ENCODE measurements at places on chromosomes 7 and 10.

GRCh38 chr10:25641595-25641994 lies 292.4 kb upstream of the MYO3A start:
- DNase-seq = peak; percentile 12

DNA sequence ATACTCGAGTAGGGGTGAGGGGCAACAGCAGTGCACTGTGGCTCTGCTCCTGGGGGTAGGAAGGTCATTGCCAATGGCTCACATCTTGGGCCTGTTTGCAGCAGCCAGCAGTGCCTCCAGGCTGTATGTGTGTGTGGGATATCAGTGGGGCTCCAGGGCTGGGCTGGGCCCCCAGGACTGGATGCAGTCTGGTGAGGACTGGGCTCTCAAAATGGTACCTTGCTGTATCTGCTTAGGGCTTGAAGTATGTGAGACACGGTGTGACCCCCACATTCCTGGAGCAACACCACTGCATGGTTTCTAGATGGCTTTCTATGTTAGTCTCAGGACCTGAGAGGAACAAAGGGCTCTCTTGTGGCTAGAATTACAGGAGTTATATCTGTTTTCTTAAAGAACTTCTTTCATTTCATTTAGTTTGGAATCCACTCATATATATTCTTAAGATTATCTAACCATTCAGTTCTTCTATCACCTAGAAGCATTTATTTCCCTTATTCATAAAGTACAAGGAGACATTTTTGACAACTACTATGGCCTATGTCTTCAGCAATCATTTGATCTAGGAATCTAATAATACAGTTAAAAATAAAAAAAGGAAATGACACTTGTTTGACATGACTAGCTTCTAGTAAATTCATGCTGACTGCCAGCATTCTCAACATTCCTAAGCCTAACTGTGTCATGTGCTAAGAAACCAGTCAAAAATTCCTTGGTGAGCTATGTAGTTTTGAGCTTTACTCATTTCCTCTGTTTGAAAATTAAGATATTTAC lies 443.2 kb upstream of the SEMA3A start:
- DNase-seq = no peak

- no peak for DNase-seq
Measured at GRCh38 chr10:58439632-58440364, 54.6 kb downstream of the TFAM start.

DNA sequence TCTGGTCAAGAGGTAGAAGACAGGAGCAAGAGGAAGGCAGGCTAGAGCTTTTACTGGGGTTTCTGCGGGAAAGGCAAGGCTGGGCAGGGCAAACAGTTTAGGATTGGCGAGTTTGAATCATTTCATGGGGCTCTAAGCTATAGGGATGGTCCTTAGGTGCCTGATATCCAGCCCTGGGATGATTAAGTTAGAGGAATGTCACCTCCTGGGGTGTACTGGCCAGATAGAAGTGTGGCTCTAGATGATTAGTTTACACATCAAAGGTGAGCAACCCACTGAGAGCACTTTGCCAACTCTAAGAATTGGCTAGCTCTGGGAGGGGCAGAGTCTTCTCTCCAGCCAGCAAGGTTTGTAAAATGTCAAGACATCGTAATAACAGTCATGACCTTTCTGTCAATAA lies 52.4 kb downstream of the ZNF365 start:
- DNase-seq = no peak

GRCh38 chr10:133315847-133316246 lies 7.1 kb downstream of the ZNF511 start:
- DNase-seq = no peak

GRCh38 chr7:139738101-139738489 lies 39.7 kb downstream of the HIPK2 start:
- DNase-seq = no peak

- DNase-seq = no peak
Measured at GRCh38 chr7:122893486-122893885, 7.2 kb upstream of the CADPS2 start.

- DNase-seq = peak; percentile 34
Measured at GRCh38 chr7:137753948-137754851, 92.6 kb downstream of the DGKI start.

DNA sequence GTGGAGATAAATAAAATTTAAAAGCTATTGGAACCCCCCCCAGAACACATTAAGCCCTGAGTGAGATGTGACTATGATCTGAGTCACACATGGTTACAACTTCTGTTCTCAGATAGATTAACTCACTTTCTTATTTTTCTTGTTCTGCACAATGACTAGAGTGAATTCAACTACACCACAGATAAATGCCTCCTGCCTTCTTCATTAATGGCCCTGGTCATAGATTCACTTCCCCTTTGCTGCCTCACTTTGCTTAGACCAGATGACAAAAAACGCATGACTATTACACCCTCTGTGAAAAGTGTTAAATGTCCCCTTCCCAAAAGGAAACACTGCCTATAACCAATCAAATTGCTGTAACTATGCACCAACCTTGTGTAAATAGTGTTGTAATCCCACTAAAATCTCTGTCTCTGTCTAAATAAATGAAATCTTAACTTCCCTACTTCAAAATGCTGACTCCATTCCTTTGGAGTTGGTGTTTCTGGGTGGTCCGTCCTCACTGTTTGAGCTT lies 49.4 kb downstream of the AKR1D1 start:
- DNase-seq = no peak

GRCh38 chr7:143490717-143491306 lies 13.1 kb downstream of the TAS2R41 start:
- DNase-seq = no peak

DNA sequence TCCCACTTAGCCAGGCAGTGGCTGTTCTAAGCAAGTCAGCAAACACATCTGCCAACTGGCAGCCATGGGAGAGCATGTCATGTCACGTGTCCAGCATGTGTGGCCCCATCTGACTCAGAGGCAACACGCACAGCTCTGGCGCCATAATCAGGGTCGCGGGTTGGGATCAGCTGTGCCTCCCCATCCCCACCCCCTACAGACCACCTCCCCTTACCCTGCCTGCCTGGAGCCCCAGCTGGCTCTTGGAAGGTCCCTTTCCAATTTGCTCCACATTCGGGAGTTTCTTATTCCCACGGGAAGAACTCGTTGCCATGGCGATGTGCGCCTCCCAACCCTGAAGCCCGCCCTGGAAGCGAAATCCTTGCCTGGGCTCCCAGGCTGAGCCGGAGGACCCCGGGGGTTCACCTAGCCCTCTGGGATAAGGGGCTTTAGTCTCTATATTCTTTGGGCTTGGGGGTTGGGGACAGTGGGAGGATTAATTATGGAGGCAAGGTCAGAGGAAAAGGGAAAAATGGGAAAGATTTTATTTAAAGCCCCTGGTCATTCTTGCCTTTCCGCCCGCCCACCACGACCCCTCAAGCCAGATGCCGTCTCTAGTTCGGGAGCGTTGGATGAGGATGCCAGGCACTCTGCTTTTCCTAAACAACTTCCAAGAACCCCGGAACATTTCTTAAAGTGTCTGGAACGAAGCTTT lies 283.7 kb downstream of the ZEB1 start:
- DNase-seq = peak; percentile 86

DNA sequence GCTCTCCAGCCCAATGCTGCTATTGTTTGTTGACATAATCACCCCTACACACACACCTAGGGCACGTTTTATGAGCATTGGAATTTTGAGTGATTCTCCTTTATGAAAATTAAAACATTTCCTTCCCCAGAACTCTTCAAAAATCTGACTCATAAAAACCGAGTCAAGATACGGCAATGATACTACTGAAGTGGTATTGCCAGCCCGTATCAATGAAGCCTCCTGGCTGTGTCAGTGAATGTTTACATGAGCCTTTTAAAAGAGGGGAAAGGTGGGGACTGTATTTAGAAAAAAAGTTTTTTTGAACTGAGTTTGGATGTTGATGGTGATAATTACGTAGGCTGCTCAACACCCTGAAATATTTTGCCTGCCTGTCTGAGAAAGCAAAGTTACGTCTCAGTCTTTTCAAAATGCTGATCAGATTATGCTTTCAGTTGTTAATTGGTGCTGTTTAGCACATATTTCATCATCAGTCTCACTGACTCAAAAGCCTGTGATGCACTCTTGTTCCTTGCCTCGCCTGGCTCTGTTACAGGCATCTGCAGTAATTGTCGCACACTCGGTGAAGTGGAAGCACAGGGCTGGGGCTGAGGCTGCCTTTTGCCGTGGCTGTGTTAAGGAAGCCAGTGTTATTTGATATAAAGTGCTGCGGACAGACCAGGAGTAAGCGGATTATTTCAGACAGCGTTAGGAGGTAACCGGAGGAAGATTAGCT lies 157.4 kb upstream of the TCF7L2 start:
- peak; percentile 75 for DNase-seq

DNA sequence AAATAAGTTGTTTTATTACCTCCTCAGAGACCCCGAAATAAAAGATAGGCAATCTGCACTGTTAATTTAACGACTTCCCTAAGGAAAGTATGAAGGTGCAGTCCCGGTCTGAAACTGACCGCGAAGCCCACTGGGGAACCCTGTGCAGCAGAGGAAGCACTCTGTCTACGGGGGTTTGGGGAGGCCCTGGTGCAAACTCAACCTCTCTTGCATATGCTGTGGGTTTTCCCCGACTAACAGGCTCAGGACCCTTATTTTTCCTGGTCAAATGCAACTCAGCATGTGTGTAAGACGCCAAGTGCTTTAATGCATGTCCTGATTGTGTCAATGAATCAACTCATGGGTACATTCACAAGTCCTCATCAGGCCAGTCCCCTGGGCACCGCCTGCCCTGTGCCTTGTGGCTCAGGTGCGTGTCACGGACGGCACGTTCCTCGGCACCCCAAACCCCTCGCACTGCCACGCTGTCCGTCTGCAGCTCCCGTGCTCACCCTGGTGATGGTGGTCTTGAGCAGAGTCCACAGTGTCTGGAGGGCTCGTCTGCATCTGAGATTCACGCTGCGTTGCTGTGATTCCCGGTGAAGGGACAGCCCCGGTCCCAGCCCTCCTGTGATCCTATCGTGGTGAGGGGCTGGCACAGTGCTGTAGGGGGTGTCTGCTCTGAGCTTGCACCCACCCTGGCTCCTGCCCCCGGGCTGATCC lies 33.8 kb downstream of the JAKMIP3 start:
- DNase-seq = peak; percentile 51

- DNase-seq = no peak
Measured at GRCh38 chr7:40850017-40850416, 715.2 kb downstream of the SUGCT start.

DNA sequence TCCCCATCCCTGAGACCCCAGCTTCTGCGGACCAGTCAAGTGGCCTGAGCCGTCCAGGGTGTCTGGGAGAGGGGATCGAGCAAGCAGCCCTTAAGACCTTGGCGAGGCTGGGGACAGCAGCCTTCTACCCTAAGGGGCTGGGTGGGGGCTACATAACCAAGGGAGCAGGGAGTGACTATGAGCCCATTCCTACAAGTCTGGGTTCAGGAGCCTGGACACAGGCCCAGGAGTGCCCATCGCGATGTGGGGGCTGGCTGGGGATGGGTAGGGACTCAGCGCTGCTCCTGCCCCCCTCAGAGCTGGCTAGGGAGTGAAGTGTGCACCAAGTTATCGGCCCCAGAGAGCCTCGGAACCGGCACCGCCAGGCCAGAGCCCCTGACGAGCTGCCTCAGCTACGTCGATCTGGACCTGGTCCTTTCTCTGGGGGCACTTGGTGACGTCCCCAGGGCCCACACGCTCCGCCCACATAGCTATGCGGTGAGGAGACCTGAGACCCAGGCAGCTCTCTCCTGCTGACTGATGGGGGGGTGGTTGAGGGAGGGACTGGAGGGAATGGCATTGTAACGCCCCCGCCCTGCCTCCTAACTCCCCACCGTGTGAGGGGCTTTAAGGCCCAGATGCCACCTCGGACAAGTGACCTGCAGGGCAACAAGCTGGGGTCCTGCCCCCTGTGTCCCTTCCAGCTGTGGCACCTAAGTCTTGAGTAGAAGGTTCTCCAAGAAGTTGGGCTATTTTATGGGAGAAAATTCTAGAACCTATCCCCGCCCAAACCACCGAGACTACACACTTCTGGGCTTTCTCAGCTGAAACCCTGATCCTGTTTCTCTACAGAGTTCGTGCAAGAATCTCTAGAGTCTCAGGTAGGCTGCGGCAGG lies 2.5 kb downstream of the SAP25 start:
- no peak for DNase-seq

DNA sequence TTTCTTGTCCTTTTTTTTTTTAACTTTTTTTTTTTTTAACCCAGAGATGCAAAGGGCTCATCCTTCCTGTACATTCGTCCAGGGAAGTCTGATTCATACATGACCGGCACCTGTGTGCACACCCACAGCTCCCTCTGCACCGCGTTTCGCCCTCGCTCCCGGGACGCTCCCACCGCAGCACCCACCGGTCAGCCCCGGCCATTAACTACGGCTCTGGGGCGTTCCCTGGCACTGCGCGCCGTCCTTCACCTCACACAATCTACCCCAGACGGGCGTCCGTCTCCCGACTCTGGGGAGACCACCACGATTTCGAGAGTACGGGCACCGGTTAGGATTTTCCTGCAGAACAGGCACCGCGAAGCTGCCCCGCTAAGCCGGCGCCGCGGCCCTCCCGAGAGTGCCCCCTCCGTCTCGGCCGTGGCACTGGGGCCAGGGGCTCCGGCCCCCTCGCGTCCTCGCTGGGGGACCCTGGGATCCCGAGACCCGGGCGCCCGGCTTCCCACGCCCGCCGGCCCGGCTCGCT lies 452 bp downstream of the ATE1 start:
- DNase-seq = peak; percentile 94

- no peak for DNase-seq
Measured at GRCh38 chr7:40299097-40299496, 164.3 kb downstream of the SUGCT start.

DNA sequence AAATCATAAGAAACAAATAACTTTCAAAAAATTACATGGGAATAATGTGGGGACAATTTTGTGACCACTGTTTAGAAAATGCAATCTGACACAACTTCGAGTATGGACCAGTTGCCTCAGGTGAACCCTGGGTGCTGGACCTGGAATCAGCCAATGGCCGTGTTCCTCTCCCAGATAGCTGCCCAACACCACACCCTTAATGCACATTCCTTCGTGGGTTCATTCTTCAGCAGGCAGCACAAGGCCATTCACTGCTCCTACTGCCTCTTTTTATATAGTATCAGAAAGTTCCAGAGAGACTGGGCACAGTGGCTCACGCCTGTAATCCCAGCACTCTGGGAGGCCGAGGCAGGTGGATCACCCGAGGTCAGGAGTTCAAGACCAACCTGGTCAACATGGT lies 89.1 kb upstream of the PARD3 start:
- no peak for DNase-seq

DNA sequence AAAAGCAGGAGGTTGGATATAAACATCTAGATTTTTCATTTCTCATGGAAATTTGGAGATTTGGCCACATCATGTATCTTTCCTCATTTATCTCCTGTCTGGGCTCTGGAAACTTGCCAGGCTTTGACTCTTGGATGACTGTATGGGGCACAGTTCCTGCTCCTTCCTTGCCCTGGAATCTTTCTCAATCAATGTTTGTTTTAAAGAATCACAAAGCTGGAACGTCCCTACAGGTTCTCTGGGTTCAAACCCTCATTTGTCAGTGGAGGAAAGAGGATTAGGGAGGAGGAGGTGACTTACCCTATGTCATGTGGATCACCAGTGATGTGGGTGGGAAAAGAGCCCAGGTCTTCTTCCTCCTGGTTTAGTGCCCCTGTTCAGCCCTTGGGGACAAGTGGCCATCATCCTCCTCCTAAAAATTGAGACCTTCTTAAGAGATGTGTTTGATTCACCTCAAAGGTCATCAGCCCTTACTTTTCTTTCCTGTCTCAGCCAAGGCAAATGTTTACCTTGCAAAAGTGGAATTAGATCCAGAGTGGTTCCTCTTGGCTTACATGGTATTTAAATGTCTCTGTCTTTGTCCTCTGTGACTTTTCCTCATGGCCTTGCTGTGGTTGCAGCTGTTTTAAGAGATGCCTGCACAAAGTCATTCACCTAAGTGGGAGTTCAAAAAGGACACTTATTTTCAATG lies 38.8 kb upstream of the PDZD8 start:
- no peak for DNase-seq

GRCh38 chr7:118252087-118252486 lies 27.6 kb downstream of the ANKRD7 start:
- no peak for DNase-seq
